WERI-Rb-1 (cell line): ENCODE measurements at places on chromosomes 3 and 15.

GRCh38 chr3:125078951-125079674, 23.3 kb upstream of the HEG1 start:
- no peak for DNase-seq

GRCh38 chr15:67691450-67691849, 133.9 kb upstream of the SKOR1 start:
- no peak for DNase-seq

DNA sequence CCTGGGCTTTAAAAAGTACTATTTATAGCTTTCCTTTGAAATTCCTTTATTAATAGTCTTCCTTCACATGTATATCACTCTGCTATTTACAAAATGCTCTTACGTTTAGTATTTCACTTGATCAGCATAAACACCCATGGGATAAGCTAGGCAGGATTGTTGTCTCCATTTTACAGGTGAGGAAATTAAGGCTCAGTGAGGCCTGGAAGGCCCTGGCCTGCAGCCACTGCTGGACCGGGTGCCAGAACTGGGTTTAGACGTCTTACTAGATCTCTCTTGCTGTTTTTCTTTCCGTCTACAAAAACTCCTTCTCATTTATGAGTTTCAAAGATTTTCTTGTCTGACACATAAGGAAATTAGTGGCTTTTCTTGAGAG, 236.4 kb downstream of the LPP start:
- no peak for DNase-seq

DNA sequence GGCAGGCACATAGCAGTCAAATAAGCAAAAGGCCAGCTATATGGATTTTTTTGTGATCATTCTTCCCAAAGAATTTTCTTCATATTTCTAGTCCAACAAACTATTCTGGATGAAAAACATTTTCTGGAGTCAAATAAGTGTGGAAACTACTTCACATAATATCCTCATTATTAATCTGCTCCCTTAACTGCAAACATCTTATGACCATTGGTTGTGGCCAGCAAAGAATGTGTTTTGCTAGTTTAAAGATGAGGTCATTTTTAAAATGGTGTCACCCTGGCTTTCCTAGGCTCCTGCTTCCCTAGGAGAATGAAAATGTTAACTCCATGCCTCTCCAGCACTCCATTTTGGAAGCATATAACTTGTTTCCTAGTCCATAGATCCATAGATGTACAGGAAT, 118.8 kb downstream of the SST start:
- no peak for DNase-seq

DNA sequence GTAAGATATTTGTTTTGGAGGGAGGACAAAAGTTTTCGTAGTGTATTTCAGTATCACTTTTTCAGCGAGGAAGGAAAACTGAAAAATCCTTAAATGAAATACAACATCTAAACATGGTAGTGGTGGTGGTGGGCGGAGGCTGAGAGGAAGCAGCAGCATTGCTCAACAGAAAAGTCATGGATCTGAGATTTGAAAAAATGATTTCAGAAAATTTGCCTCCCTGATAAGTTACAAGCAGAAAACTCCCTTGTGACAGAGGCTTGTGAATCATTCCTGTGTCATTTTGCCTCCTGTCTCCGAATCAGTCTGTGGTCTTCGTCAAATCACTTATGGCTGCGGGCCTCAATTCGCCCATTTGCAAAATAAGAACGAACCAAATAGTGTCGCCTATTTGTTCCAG, 965 bp upstream of the CRBN start:
- no peak for DNase-seq
